ENCODE measurements at places on chromosomes 12 and 14.

DNA sequence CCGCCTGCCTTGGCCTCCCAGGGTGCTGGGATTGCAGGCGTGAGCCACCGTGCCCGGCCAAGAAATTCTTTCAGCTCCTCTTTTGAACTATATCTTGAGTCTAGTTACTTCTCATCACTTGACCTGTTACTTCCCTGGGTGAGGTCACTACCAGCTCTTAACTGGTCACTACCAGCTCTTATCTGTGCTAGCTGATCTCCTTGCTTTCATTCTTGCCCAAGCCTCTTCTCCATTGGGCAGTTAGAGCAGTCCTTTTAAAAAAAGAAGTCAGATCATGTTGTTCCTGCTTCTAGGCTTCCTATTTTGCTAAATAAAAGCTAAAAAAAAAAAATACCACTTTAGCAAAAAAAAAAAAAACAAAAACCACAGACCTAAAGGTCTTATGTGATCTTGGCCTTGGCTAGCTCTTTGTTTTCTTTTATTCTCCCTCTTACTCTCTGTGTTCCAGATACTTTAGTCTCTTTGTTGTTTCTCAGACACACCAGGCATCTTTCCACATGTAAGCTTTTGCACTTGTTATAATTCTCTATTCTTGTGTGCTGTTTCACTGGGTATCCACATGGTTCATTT is 63.5 kb downstream of the RAD51B start:
- no peak for DNase-seq

DNA sequence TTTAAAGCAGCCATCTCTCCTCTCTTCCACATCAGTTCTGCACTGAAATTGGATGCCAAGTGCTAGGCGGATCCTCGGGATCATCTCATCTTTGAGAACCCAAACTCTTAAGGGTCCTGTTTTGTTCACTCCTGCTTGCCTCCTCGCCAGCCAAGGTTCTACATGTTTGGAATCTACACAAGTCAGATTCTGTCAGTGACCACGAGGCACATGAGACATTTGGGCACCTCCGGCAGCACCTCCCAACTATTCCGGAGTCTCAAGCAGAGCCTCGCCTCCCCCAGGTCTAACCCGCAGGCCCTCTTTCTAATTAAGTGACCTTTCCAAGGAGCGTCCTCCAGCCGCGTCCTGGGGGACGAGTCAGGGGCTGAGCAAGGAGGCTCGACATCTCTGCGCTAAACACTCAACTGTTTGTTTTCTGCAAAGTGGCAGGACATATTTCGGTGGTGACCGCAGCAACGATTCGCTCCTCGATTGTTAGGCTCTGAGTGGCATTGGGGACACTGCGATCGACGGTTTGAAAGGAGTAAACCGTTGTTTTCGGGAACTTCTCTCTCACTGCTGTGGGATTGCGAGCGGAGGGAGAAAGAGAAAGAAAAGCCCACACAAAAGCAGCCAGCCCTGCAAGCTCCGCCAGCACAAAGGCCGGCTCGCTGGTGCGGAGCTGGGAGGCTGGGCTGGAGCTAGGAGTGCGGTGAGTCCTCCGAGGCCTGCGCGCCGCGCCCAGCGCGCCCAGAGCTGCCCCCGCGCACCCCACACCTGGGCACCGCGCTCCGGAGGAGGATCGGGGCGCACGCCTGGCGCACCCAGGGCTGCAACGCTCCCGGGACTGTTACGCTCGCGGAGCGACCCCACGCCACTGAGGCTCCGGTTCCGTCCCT is 640 bp downstream of the ARMH4 start:
- no peak for DNase-seq

DNA sequence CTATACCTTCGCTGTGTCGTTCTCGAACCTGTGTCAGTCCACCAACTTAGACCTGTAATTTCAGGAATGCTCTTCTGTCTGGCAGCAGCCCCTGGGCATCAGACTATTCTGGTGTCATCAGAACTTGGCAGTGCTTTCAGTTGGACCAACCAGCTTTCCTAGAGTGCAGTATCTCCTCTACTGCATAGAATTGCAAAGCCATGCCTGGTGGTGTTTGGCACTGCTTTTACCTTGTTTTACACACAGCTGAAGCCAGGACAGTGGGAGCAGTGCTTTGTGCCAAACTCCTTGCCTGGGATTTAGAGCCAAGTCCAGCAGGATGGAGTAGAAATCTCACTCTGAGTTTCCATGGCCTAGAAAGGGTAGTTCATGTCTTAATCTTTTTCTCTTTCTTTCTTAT is 1.5 kb downstream of the FLVCR2 start:
- DNase-seq = no peak

DNA sequence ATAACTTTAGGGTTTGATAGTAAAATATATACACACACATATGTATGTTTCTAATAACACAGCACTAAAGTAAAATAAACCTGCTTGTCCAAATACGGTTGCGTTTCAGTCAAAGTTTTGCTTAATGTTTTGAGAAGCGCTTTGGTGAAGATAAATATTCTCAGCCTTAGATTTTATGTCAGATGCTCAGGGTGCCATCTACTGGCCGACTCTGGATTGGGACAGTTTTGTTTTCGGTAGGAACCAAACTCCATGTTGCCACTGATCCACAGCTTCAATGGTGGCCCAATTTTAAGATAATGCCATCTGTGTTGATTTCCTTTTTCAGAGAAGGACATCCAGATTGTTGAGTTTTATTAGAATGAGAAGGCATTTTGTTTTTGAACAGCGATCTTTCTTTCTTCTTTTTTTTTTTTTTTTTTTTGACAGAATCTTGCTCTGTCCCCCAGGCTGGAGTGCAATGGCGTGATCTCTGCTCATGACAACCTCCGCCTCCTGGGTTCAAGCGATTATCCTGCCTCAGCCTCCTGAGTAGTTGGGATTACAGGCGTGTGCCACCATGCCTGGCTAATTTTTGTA is 43.1 kb downstream of the LLPH start:
- DNase-seq = no peak

DNA sequence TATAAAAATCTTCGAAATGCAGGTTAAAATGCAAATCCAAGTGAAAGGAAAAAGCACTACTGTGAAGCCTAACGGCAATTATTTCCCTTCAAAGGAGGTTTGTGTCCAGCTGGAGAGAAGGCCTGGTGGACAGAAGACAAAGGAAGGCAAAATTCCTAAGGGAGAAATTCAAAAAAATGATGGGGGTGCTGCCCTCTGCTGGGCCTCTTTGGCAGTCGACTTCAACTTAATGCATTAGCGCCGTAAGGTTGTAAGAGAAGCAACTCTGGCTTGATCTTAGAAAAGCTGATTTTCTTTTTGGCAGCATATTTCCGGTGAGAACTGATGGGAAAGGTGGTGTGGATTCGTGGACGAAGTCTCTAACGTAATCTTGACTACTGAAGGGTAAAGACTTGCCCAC is 34.3 kb upstream of the CHFR start:
- DNase-seq = no peak
